ENCODE measurements at places on chromosomes 2 and 18.

- peak; percentile 96 for DNase-seq
Observed at GRCh38 chr18:28204154-28204553, 27.2 kb upstream of the CDH2 start.

GRCh38 chr2:235555371-235555770, 61.5 kb downstream of the AGAP1 start:
- no peak for DNase-seq

GRCh38 chr2:54586062-54586461, 129.9 kb downstream of the SPTBN1 start:
- DNase-seq = no peak

GRCh38 chr2:100285691-100286090, 36.6 kb downstream of the LONRF2 start:
- peak; percentile 47 for DNase-seq

- no peak for DNase-seq
Observed at GRCh38 chr2:46232860-46233259, 64.3 kb upstream of the EPAS1 start.

DNA sequence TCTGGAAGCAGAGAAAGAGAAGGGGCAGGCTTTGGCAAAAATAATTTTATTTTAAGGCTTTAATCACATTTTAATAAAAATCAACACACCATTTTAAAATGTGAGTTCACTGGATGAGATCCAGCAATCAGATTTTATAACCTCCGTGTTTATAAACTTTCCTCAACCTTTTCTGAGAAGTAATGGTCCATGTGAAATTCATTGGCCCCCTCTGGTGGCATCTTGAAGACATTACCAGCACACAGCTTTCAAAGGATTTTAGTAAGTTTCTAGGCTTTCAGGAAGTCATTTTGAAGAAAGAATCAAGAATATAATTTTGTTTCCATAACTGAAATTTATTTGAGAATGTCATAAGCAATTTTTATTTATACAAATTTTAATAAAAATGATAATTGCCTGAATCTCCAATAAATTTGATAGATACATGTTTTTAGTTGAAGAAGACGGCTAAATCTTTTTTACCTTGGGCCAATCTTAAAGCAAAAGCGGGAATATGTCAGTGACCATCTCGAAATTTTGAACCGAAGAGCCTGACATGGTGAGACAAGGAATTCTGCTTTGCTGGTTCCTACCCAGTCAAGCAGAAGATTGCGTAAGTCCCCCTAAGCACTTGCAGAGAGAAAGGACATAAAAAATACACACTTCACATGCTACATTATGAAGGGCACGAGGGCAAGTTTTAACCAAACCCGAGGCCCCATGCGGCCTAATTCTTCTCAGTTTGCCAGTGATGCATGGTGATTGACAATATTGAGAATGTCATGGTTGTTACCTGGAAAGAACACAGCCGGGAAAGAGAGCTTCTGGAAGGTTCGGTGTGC, 128.4 kb upstream of the CBLN2 start:
- DNase-seq = peak; percentile 14

- DNase-seq = no peak
Observed at GRCh38 chr2:233907627-233908026, 9.5 kb upstream of the TRPM8 start.

- no peak for DNase-seq
Observed at GRCh38 chr2:198596985-198597384, 792.6 kb downstream of the PLCL1 start.
